ENCODE measurements at places on chromosomes 7 and 10. TPM values are rescaled to one million over a fixed set of nuclear protein-coding genes. Genes with fewer than 3 reads are reported as not detected.

ZCCHC24 gene
- 26.2 TPM for total RNA-seq

LLCFC1 gene
- not detected for total RNA-seq

PALD1 gene
- 2.0 TPM for total RNA-seq

DNA sequence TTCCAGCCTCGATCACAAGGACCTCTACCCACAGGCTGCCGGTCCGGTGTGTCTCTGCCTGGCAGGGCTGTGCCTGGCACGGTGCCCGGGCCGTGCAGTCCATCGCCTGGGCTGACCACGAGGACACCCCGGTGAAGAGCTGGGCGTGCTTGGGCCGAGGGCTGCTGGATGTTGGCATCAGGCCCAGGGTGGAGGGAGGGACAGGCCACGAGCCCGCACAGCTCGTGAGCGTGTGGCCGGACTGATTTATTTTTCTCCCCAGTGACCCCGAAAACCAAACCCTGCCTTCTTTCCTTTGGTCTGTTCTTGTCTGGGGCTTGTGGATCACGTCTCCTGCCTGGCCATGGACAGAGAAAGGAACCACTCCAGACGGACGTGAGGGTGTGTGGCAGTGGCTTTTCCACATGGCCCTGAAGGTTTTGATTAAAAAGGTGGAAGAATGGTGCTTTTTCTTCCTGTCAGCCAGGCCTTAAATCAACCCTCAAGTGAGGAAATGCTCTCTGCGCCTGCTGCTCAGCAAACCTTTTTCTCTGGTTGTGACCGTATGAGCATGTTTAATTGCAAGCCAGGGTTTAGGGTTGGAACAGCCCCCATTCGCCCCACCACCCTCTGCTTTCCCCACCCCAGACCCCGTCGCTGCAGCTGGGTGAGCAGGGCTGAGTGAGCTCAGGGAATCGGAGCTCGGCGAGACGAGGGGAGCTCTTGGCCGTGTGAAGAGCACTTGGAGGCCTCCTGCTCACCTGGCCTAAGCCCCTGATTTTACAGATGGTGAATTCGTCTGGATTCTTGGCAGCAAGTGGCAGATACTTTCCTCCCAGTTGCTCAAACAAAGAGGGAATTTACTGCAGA, 130.1 kb downstream of the RGS10 start:
- DNase-seq: peak; percentile 47

DNA sequence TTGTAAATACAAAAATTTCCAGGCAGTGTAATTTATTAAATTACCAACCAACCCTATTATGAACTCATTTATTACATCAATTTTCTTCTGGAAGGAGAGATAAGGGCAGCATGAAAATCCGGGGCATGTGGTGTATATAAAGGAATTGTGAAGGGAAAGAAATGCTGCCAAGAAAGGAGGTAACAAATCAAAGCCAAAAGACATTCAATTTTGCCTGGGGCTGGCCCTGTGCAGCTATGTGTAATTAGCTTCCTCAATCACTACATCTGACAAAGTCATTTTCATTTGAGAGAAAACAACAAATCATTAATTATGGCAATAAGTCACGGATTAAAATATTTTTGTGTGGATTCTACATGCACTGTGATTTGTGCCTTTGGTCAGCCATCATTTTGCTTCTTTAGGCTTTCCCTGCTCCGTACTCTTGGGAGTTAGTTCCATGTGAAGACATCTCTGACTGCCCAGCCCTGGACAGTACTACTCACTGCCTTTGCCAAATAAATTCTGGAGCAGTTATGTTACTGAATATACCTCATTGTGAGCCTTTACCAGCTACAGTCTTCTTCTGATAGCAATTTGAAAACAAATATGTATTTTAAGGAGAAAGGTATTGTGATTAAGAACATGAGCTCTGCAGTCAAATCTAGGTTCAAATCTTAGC, 191.7 kb downstream of the RELN start:
- DNase-seq: no peak

DNA sequence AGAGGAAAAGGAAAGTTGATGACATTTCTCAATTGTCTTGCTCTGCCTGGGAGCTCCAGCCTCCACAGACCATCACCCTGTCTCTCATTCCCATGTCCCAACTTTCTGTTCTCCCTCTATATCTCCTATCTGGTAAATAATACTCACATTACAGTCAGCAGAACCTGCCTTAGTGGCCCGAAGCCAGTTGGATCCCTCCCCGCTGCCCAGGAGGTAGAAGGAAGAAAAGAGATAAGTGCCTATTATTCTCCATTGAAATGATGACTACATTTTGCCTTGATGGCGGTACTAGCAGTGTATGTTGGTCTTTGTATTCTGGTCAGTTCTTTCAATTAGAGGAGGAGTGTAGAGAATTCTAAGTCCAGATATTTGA, 91.9 kb downstream of the CSTF2T start:
- no peak for DNase-seq

GRCh38 chr10:118965645-118966044, 63.9 kb upstream of the NANOS1 start:
- no peak for DNase-seq
